Fibroblast of skin of abdomen (primary cell): ENCODE measurements at places on chromosomes 16 and 17.

GRCh38 chr17:47735536-47736011 is 2.5 kb downstream of the TBX21 start:
- DNase-seq: no peak

DNA sequence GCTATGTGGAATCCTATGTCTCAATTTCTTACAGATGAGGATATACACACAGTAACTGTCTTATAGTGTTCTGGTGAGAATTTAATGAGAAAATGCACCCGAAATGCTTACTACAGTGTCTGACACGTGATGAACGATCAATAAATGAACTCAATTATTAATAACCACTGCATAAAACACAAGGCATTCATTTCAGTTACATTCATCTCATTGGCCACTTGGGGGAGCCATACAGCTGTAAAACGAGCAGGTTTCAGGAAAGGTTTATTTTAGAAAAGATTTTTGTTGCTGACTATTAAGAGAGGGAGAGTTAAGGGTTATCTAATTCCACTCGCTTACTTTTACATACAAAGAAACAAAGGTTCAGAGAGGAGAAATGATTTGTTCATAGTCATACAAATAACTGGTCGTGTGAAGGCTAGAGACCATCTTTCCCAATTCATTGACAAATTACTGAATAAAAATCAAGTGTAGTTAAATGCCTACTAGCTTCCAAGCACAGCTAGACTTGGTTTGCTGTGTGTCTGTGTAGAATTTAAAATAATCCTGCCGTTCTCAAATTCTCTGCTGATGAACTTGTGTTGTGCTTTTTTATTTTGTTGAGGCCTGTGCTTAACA is 160.1 kb downstream of the MAP2K4 start:
- peak; percentile 57 for DNase-seq

DNA sequence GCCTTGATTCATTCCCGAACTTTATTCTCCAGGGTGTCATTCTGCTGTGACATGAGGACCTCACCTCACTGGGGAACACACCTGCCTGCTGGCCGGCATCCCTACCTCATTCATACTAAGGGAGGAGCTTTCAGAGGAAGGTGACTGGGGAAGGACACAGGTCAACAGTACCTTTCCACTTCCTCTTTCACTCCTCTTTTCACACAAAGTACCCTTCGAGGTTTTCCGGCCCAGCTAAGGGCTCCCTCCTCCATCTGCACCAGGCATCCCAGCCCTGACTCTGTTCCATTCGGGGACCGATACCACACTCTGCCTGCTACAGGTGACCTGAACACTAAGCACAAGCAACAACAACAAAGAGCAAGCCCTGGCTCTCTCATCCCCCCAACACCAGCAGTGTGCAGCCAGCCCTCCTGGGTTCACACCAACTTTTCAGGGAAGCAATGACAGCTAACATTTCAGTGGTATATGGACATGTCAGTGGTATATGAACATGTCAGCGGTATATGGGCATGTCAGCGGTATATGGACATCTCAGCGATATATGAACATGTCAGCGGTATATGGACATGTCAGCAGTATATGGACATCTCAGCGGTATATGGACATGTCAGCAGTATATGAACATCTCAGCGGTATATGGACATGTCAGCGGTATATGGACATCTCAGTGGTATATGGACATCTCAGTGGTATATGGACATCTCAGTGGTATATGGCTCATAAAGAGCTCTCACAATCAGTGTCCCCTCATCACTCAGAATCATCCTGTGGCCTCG is 16.0 kb downstream of the TRIM25 start:
- no peak for DNase-seq

DNA sequence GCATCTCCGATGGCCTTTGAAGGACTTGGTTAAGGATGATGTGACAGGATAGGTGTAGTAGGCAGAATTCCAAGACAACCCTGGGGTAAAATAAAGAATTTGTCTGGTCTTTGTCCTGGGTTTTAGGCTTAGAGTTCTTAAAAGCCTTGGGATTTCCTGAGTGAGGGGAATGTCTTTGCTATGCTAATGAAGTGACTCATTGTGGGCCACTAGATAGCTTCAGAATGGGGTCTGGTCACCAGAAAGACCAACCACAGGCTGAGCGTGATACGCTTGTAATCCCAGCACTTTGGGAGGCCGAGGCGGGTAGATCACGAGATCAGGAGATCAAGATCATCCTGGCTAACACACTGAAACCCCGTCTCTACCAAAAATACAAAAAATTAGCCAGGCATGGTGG is 182.8 kb upstream of the TOX3 start:
- DNase-seq: no peak

DNA sequence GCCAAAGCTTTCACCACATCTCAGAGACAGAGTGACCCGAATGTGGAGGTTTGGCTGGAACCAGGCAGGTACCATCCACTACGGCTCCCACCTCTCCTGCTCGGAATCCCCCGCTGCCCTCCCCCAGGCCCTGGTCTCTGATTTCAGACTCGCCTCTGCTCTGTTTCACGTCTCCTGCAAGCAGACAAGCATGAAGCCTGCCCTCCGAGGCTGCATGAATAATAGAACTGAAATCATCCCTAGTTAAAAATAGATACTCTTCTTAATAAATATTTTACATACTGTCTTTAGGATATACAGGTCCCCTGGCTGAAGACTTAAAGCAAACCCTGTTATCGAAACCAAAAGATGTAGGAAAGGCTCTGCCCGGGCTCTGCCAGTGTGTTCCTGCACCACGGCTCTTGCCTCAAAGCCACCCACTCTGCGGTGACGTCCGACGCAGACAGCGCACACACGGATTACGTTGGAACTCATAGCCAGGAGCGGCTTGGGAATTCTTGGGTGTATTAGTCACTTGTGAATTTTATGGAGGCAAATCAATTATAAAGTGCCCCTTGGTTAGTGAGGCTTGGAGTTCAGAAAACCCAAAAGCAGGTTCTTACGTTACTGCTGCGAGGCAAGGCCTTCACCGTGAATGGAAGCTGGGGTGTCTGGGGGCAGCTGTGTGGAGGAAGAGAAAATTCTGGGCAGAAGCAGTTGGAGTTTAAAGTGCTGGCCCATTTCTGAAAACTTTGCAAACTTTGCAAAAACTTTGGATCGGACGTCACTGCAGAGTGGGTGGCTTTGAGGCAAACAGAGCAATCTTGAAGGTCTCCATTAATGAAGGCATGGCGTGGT is 25.6 kb upstream of the NPTX1 start:
- DNase-seq: peak; percentile 69

GRCh38 chr17:65515512-65515911 is 45.9 kb downstream of the AXIN2 start:
- no peak for DNase-seq

GRCh38 chr17:42198897-42199296 is 4.6 kb upstream of the GHDC start:
- DNase-seq: no peak

- no peak for DNase-seq
Observed at GRCh38 chr17:8963647-8964258, 1.8 kb downstream of the PIK3R5 start.

GRCh38 chr16:57084996-57085395 is 7.4 kb upstream of the CPNE2 start:
- no peak for DNase-seq

GRCh38 chr17:68955181-68955841 is at the start of gene ABCA8:
TSS of gene ABCA8 (minus strand) at chr17:68955392. CDS start at chr17:68942034, 13,358 bp downstream.
- peak; percentile 16 for DNase-seq

GRCh38 chr17:71505200-71505599 is 615.6 kb upstream of the SOX9 start:
- peak; percentile 91 for DNase-seq

GRCh38 chr16:49424961-49425360 is 51.4 kb downstream of the C16orf78 start:
- no peak for DNase-seq

- no peak for DNase-seq
Observed at GRCh38 chr17:74623693-74624093, at the start of gene CD300E. TSS of gene CD300E (minus strand) at chr17:74623738. CDS start at chr17:74623621, 117 bp downstream.

DNA sequence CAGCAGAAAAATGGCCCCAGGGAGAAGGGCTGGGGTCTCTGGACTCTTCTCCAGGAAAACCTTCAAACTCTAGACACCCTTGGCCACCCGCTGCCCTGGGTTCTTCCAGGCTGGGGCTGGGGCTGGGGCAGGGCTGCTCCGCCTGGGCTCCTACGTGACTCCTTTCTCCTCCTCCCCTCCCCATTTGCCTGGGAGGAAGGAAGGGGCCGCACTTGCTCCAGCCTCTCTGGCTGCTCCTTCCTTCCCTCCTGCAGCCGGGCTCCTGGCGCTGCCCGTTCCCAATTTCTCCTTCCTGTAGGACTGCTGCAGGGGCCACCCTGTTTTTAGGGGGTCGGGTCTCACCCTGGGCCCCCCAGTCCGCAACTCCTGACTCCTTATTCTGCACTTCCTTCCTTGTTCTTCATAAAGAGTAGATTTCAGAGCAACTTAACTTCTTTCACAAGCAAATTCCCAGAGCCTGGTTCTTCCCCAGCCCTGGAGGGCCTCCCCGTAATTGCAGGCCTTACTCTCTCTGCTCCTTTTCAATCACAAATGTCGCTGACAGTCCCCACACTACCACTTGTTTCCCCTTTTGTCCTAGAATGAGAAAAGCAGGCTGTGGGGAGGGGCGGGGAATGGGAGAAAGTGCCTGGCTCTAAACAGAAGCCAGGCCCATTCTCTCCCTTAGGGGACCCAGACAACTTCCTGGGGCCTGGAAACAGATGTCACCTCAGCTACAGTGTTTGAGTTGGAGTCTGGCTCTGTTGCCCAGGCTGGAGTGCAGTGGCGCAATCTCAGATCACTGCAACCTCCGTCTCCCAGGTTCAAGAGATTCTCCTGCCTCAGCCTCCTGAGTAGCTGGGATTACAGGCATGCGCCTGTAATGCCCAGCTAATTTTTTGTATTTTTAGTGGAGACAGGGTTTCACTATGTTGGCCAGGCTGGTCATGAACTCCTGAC is 137.8 kb downstream of the ENGASE start:
- no peak for DNase-seq

GRCh38 chr16:81401035-81401950 is 43.3 kb upstream of the CMIP start:
- DNase-seq: no peak

DNA sequence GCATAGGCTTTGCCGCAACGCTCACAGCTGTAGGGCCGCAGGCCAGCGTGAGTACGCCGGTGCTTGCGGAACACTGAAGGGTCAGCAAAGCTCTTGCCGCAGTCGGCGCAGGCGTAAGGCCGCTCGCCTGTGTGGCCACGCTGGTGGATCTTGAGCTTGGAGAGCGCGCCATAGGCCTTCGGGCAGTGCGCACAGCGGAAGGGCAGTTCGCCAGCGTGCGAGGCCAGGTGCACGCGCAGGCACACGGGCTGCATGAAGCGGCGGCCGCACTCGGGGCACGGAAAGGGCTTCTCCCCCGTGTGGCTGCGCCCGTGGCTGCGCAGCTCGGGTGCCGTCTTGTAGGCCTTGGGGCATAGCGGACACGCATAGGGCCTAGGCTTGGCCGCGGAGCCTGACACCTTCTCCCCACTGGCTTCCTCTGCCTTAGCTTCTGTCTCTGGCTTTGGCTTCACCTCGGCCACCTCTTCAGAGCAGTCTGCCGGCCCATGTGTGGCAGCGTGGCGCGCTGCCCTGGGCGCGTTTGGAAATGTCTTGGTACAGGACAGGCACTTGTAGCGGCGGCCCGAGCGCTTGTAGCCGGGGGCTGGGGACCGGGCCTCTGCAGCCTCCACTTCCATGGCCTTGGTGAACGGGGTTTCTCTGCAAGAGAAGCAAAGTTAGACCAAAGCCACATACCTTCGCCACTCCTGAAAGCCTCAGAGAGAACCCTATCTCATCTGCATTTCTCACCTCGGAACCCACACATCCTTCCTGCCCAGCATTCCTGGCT is 10.0 kb downstream of the ZNF668 start:
- no peak for DNase-seq

DNA sequence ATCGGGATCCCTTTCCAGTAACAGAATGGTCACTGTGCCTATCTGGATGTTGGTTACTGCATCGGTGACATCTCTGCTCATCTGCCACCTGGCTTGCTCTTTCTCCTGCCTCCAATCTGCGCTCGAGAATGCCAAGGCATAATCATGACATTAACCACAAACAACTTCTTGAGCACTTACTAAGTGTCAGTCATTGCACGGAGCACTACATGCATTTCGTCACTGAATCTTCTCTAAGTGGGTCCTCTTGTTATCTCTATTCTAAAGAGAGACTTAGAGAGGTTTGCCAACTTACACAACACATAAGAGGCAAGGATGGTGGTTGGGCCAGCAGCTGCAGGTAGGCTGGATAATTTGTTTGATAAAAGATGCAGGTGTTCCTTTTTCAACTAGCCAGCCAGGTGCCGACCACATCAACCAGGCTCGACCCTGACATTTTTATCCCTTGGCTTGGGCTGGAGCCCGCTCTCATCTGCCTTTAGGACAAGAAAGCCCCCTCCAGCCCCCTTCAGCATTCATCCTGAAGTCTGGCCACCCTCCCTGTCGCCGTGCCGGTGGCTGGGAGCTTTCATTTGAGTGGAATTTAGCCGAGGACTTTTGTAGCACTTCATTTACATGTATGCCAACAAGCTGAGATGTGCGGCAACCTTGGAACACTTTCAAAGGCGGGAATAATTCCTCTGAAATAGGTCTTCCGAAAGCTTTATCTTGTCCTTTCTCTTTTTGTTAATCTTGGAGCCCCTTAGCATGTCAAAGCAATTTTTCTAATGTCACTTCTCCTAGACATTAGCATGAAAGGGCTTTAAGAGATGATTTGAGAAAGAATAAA is 89.3 kb upstream of the NKD1 start:
- DNase-seq: no peak

GRCh38 chr17:8210761-8211458 is 535 bp upstream of the AURKB start:
- no peak for DNase-seq

GRCh38 chr17:32831627-32832243 is 45.2 kb downstream of the MYO1D start:
- DNase-seq: no peak

GRCh38 chr16:77840673-77841501 is 52.5 kb downstream of the VAT1L start:
- DNase-seq: peak; percentile 79

DNA sequence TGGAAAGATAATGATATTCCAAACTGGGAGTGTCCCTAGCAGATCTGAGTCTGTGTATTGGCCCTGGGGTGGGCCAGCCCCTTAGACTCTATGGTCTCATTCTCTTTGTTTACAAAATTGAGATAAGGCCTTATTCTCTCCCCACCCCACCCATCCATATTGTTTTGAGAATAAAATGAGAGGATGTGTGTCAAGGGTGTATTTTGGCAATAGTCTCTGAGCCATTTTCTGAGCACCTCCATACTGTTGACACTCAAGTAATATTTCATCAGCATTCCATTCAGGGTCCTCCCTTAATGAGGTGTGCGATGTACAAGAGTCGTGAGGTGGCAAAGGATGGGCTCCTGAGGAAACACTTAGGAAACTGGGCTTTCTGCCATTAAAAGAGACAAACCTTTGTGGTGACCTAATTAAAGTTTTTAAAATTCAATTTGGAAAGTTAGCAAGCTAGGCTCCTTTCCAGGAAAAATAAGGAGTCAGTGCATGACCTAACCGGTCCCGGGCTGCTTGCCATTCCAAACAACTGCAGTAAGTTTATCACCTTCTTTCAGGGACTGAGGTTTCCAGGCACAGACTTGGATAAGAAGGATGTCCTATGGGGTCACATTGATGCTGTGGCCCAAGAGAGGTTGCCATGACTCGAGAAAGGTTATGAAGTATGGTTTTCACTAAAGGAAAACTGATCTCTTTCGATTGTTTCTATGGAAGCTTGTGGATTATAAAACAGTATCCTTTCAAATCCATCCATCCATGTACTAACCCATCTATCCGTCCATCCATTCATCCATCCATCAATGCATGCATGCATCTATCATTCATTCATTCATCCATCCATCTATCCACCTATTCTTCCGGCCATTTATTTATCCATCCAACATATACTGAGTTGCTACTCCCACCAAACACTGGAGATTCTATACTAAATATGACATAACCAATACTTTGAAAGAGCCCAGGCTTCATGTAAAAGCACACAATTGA is 443.3 kb downstream of the UTP18 start:
- peak; percentile 12 for DNase-seq
